Fibroblast of the aortic adventitia (primary cell): ENCODE measurements at places on chromosomes 16 and 17. TPM values are rescaled to one million over a fixed set of nuclear protein-coding genes. Genes with fewer than 3 reads are reported as not detected.
A peak's percentile ranks its signal among the peaks of the same experiment; 100 is the strongest.

GRCh38 chr17:74429604-74430384 is 2.1 kb upstream of the GPRC5C start:
- DNase-seq, result no peak

GRCh38 chr17:68176718-68177117 is 71.1 kb upstream of the AMZ2 start:
- DNase-seq, result no peak

DNA sequence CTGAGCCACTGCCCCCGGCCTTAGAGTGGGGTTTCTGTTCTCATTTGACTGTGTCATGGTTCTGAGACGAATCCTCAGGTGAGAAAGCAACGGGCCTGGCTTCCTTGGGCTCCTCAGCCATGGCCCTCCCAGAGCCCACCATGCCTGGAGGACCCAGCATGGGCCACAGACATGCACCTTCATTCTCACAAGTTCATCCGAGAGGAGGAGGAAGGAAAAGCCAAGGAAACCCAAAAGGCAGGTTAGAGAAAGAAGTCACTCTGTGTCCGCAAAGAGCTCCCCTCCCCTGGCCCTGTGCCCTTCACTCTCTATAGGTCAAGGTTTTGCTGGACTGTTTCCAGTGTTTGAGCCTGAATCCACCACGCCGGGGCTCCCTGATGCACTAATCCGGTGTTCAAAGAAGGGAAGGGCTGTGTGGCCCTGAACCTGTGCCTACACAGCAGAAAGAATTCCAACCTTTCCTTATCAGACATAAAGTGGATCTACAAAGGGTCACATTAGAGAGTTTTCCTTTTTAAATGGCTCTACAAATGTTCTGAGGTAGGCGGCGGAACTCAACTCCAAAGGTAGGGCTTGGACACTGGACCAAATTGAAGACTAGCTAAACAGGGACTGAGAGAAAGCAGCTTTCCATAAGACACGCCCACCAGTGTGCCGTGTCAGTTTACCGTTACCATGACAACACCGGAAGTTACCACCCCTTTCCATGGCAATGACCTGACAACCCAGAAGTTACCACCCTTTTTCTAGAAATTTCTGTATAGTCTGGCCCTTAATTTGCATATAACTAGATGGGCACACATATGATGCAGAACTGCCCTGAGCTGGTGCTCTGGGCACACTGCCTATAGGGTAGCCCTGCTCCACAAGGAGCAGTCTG is 15.9 kb upstream of the PECAM1 start:
- DNase-seq, result no peak

GRCh38 chr16:57355898-57356414 is 2.6 kb upstream of the CCL22 start:
- no peak for DNase-seq

DNA sequence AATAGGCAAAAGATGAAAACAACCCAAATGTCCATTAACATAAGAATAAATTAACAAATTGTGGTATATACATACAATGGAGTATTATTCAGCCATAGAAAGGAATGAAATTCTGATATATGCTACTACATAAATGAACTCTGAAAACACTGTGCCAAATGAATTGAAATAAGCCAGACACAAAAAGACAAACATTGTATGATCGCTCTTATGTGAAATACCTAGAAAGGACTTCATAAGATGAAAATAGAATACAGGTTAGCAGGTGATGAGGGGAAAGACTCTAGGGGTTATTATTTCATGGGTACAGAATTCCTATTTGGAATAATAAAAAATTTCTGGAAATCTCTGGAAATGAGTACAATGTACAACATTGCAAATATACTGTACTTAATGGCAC is 80.2 kb downstream of the BRIP1 start:
- no peak for DNase-seq

DNA sequence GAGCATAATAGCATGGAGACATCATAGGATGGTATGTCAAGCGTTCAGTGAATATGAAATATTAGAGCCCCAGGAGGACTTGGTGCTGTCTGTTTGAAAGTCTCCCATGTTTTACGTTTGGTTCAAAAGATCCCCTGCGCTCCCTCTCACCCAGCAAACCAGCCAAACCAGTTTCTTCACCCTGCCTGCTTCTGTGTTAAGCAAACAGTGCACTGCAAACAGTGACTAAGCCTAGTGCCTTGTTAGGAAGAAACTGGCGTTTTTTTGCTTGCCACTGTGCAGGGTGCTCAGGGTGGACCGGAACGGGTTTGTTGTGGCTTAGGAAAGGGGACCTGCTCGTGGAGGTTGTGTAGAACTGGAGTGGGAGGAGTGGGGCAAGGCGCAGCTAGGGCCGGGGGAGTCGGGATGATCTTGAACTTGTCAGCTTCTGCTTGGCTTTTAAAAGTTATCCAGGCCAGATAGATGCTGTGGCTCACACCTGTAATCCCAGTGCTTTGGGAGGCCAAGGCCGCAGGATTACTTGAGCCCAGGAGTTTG is 7.7 kb downstream of the CDH1 start:
- DNase-seq, result no peak

DNA sequence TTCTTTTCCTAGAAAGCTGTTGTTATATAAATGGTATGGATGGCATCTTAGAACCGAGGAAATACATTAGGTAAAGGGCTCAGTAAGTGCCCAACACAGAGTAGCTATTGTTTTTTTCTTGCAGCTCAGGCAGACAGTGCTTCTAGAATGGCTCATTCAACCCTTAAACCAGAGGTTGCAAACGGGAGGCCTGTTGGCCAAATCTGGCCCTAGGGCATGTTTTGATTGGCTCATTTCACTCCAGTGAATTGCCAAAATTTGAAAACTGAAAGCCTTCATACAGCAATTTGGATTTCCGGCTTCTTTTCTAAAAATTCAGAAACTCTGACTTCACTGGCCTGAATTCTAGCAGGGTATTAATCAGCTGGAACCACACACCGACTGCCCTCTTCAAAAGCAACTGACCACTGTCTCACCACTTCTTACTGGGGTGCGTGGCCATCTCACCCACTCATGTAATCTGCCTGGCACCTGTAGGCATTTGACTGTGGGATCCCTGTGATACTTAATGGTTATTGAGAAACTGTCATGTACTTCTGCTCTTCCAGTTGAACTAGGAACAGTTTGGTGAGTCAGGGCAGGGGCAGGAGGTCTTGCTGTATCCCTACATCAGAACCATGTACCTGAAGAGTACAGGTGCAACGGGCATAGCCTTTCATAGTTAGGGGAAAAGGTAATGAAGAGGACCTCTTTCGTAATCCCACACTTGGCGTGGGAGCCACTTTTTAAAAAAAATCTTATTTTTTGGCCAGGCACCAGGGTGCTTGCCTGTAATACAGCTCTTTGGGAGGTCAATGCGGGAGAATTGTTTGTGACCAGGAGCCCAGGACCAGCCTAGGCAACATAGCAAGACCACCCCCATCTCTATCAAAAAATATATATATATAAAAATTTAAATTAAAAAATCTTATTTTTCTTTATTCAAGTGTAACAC is 53.6 kb upstream of the SCNN1B start:
- DNase-seq, result peak; percentile 21

DNA sequence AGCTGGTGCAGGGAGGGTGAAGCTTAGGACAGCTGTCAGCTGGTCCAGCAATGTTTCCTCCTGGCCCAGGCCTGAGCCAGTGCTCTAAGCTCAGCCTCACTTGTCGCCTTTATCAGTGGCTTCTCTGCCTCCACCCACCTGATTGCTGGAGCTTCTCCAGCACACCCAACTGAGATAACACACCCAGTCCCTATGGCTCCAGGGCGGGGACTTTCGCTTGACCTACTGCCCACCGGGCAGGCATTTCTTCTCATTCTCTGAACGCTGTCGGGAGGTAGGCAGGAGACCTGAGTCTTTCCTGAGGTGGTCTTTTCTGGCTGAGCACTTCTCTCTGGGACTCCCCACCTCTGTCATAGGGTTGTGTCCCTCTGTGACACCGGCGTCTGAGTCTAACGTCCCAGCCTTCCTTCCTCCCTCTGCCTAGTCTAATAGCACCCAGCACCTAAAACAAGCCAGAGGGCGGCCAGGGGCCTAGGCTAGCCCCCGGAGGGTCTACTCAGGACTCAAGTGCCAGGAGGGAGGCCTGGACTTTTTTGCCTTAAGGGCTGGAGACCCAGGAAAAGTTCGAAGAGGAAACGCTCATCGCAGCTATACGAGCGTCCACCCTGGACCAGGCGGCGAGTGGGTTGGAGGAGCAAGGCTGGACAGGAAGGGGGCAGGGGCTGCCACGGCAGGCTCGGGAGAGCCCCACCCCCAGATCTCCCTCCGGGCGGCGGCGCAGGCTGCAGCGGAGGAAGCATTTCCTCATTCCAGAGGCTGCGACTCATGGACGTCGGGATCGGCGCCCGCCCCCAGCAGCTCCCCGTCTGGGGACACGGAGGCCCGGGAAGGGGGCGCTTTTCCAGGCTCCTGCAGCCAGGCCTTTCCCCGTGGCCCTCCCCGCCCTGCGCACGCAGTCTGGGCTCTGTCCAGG is 756 bp downstream of the TAX1BP3 start:
- DNase-seq, result peak; percentile 92

DNA sequence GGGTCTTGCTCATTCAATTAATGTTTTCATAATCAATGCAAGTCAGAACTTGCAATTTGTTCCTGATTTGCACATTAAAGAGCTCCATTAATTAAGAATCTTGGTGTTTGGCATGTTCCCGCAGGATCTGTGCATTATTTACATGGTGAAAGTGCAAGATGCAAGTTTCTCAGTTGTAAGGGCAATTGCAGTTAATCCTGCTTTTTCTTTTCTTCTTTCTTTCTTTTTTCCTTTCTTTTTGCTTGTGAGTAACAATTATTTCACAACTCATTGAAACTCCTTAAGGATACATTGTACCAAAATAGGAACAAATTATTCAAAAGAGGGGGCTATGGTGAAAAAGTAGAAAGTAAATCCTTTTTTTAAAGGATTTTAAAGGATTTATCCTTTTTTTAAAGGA is 24.2 kb downstream of the AATF start:
- no peak for DNase-seq

DNA sequence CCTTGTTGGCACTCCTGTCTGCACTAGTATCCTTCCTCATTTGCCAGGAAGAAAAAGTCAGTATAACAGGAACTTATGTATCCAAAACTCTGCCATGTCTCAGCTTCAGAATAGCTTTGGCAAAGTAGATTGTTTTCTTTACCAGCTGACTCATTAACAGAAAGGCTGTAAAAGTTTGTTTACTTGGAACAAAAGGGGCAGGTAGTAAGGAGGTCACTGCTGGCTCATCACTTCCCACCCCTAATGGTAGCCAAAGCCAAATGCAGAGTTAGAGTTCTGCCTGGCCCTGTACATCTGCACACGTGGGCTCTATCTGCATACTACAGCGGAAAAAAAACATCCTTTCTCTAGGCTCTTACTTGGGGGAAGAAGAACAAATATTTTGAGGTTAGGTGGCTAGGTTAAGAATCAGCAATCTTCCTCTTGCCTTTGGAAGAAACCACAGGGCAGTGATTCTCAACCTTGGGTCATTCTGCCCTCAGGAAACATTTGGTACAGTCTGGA is 90.9 kb upstream of the BCAR1 start:
- DNase-seq, result peak; percentile 73

- DNase-seq, result no peak
Observed at GRCh38 chr17:10197721-10198508, 491 bp downstream of the GAS7 start.

The PLD2 gene
- 14.4 and 18.4 TPM in 2 replicates for total RNA-seq

The MYH8 gene
- not detected in 2 replicates for total RNA-seq

The RPAIN gene
- 31.2 and 41.9 TPM in 2 replicates for total RNA-seq

GRCh38 chr17:37742116-37742761 is 2.6 kb downstream of the HNF1B start:
- peak; percentile 24 for DNase-seq

- peak; percentile 64 for DNase-seq
Observed at GRCh38 chr17:14302091-14302430, 1.2 kb downstream of the HS3ST3B1 start.

DNA sequence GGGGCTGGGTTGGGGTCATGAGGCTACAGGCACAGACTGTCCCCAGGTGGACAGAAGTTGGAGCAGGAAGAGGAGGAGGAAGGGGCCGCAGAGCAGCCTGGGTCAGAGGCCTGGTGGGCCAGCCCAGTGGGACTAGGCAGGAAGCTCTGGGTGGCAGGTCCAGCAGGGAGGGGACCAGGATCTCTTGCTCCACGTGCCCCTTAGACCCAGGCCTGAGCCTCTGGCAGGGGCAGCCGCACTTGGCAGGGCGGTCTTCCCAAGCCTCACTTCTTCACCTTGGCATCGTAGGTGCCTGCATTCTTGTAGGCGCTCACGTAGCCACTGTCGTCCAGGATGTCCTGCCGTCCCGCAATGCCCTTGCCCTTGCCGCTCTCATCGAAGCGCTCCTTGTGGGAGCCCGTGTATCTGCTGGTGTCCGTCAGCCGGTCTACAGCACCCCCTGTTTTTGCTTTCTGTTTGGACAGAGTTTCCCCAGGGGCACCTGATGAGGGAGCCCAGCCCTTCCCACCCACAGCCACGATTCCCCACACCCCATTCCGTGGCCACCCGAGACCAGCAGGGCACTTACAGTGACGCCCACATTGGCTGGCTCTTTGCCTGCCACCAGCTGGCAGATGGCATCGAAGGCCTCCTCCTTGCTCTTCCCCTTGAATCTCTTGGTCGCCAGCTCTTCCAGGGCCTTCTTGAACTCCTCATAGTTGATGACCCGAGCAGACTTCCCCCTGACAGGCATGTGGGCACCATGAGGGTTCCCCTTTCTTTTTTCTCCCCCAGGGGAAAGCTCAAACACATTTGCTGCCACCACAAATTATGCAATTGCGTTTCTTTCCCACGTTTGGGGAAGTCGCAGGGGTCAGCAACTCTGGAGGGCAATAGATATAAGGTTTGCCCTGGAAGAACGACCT is 3.1 kb downstream of the TPPP3 start:
- DNase-seq, result no peak

GRCh38 chr17:31321481-31321880 is at the start of gene EVI2A:
EVI2A (minus strand) TSS chr17:31321622; CDS start chr17:31319013, 2,609 bp downstream.
- DNase-seq, result peak; percentile 87

The NLGN2 gene
- 7.0 and 20.3 TPM in 2 replicates for total RNA-seq

The PLXDC1 gene
- 3.1 and 3.3 TPM in 2 replicates for total RNA-seq

- DNase-seq, result no peak
Observed at GRCh38 chr16:70160388-70160787, 13.2 kb upstream of the CLEC18C start.

DNA sequence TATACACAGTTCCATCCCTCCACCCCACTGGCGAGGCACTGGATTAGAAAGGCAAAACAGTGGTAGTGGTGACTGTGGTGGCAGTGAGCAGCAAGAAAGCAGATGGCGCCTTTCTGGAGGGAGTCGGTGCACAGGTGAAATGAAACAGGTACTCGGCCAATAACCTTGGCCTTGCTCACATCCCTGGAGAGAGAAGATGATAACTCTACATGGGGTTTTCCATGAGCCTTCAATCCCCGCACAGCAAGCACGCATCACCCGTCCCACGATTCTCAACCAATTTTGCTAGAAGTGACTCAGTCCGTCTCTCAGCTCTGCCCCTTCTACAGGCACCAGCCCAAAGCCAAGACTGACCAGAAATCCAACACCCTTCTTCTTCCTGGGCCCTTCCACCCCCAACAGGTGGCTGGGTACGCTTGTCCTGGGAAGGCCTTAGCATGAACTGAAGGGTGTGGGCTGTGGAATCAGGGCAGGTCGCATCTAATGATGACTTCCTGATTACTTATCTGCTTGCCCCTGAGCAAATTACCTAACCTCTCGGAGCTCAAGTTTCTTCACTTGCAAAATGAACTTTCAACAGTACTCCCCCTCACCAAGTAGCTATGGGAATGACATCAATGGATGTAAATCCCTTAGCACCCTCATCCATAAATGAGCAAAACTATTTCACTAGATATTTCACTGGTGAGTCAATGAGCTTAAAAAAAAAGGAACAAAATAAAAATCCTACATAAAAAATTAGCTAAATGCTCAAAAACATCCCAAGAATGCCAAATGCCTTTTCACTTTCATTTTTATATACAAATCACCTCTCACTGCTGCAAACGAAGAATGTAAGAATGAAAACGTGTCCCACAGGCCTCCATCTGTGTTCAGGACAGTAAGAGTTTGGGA is 18.0 kb downstream of the XPO6 start:
- peak; percentile 90 for DNase-seq

- DNase-seq, result no peak
Observed at GRCh38 chr17:31598921-31599571, 207.6 kb downstream of the RAB11FIP4 start.
